ENCODE measurements at places on chromosomes 3 and 15.

- DNase-seq, result no peak
Observed at GRCh38 chr3:12991861-12992281, 81.4 kb downstream of the IQSEC1 start.

DNA sequence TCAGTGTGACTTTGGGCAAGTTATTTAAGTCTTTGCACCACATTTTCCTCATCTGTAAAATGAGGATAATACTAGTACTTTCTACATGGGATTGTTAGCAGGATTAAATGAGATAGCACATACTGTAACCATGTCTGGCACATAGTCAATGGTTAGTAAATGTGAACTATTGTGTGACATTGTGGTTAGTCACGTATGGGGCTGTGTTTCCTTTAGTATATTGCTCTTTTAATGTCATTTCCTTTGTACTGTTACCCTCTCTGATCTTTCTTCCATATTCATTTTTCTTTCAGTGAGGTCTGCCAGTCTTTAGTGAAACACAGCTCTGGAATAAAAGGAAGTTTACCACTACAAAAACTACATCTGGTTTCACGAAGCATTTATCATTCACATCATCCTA is 21.4 kb downstream of the OPA1 start:
- no peak for DNase-seq

GRCh38 chr3:60674870-60675269 is 576.4 kb downstream of the FHIT start:
- DNase-seq, result no peak

DNA sequence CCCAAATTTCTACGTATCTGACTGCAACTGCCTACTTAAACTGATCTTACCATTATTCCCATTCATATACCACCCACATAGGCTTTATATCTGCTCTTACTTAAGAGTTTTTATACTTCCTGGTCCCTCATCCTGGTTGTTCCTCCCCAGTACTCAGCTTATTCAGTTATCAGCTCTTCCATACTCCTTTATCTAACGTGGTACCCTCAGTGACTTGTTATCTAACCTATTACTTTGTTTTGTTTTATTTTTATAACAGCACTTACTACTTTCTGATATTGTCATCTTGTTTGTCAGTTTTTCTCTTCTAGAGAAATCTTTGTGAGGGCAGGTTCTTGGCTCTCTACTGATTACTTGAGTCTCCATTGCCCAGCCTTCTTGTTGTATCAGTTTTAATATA is 100.6 kb downstream of the ZNF609 start:
- DNase-seq, result no peak

DNA sequence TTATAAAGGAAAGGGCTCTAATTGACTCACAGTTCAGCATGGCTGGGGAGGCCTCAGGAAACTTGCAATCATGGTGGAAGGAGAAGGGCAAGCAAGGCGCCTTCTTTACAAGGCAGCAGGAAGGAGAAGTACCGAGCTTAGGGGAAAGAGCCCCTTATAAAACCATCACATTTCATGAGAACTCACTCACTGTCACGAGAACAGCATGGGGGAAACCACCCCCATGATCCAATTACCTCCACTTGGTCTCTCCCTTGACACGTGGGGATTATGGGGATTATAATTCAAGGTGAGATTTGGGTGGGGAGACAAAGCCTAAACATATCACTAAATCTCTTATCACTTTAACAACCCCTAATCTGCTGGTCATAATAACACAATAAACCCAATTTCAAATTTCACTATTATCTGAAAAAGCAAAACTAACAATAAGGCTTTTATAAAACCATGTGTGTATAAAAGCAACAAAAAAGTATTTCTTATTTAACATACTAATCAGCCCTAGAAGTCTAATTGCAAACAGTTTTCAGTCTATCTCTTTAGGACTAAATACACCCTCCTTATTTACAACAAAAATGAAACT is 43.2 kb downstream of the SCAPER start:
- no peak for DNase-seq

DNA sequence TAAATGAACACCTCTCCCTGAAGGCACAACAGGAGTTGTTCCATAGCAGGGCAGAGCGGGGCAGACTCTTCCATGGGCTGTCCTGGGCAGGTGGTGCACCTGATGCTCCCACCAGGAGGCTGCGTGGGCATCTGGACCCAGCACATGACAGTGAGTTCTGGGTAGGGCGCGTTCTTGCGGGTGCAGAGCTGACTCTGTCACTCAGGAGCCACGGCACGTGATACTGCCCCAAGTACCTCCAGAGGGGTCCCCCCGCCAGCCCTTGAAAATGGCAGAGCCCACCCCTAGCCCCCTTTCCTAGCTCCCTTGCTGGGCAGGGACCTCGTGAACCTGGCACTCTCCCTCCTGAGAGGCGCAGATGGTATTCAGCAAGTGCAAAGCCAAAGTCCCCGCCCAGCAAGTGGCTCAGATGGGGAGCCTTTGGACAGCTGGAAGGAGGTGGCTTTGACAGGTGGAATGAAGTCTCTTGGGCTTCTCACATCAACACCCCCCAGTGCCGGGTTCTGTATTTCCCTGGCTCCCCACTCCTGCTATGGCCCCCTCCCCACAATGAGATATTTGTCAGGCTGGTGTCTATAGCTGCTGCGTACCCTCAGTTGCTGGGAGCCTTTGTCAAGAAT is 172.1 kb downstream of the TBC1D2B start:
- no peak for DNase-seq

- no peak for DNase-seq
Observed at GRCh38 chr3:128515967-128516366, 23.0 kb upstream of the GATA2 start.

DNA sequence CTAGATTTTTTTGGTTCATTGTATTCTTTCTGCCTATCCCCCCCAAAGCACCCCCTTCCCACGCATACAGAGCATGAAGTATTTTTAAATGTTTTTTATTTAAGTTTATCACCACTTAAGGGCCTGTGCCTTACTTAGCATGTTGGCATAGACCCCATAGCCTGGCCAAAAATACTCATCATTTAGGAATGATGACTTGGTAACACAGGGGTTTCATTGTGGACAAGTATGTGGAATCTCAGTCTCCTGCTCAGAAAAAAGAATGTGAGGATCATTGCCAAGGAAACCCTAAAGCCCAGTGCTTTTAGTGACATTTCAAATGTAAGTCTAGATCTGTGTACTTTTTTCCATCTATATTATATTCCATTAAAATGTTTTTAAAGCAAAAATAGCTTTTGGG is 146.3 kb downstream of the ALCAM start:
- DNase-seq, result no peak

GRCh38 chr3:359672-360071 is 163.1 kb downstream of the CHL1 start:
- peak; percentile 72 for DNase-seq

DNA sequence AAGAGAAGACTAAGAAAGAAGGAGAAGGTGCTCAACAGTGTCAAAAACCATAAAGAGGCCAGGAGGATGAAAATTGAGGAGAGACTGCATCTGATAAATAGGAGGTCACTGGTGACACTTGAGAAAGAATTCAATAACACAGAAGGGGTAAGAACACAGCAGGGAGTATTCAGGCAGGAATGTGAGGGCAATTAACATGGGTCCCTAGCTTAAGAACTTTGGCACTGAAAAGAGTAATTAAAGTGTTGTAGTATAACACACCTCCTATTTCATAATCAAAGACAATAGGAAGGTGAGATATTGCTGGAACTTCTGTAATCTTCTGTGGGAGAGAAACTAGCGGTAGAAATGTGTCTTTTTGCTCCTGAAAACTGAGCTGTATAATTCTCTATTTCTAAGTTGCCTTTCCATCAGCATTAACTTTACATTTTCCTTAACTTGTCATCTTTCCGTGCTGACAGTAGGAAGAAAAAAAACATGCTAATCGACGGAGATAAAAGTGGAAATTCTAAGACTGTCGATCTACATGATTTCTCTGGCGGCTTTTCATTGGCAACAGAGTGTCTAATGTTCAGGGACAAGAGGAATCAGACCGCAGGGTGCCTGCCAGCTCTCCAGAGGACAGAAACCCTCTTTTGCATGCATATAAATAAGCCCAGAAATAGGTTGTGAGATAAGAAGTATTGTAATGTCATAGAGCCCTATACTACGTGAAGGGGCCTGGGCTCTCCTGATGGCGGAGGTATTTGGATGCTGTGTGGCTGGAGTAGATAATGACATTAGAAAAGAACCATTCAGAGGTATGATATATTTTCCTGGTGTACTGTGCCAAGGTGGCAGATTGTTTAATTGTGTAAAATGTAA is 147.9 kb upstream of the GAP43 start:
- DNase-seq, result no peak

DNA sequence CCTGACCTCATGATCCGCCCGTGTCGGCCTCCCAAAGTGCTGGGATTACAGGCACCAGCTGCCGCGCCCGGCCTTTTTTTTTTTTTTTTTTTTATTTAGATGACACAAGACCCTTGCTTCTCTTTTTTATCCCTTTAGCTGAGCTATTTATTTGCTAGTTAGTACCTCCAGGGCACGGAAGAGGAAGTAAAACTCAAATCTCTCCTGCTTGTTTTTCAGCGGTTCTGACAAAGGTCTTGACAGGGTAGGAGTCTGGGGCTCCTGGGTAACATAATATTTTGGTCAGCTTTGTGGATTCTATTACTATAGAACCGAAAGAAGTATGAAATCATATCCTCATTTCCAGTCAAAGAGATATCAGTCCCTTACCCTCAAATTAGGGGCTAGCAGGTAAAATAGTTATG is 44.0 kb upstream of the ETV5 start:
- DNase-seq, result no peak

DNA sequence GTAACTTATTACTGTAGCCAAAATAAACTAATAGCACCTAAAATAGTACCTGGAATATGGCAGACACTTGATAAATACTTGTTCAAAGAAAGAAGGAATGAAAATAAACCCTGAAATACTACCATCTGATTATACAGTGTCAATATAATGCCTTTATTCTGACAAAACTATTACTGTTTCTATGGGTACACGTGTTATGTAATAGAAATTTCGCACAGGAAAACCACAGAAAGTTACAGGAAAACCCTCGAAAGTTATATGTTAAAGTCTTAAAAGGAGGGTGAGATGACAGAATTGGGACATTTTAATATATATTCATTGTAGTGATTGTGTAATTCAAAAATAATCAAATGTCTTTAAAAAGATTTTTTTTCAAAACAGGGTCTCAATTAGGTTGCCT is 28.8 kb downstream of the ETFA start:
- no peak for DNase-seq

GRCh38 chr3:11495948-11496557 is 147.7 kb downstream of the VGLL4 start:
- DNase-seq, result peak; percentile 68

- no peak for DNase-seq
Observed at GRCh38 chr3:40381904-40382616, 4.9 kb upstream of the ENTPD3 start.

- no peak for DNase-seq
Observed at GRCh38 chr3:113275258-113275556, 63.9 kb downstream of the BOC start.

- DNase-seq, result no peak
Observed at GRCh38 chr3:45606003-45606402, 11.5 kb downstream of the LIMD1 start.

DNA sequence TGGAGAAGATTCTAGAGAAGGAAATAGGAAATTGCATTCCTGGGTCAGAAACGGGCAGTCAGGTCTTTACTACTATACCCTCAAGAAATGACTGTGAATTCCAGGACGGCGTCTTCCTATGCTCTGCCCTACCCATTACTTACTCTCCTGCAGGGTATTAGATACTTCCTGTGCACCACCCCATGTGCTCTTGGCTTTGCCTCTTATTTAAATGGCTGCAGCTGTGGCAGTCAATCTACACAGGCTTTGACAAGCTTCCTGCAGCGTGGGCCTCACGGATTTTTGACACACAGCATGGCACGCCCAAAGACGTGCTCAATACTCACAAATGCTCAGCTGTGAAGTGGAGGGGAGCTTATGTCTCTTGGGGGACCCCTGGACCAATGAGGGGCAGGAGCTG is 206.1 kb downstream of the SV2B start:
- no peak for DNase-seq

GRCh38 chr3:98884675-98885371 is 16.7 kb downstream of the DCBLD2 start:
- no peak for DNase-seq

DNA sequence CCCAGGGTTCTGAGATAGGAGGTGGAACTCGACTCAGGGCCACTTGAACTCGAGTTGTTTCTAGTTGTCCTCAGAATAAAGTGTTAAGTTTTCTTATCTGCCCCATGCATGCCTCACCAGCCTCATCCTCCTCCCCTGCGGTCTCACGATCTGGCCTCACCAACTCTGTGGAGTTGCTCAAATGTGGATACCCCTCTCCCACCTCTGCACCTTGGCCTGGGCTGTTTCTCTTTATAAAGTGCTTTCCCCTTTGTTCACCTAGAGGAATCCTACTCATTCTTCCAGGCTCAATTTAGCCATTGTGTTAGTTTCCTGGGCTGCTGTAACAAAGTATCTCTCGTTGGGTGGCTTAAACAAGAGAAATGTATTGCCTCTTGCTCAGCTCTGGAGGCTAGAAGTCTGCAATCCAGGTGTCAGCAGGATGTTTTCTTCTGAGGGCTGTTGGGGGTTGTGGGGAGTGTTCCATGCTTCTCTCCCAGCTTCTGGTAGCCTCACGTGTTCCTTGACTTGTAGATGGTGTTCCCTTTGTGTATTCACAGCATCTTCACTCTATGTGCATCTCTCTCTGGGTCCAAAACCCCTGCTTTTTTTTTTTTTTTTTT is 100.7 kb downstream of the MEX3B start:
- DNase-seq, result no peak

DNA sequence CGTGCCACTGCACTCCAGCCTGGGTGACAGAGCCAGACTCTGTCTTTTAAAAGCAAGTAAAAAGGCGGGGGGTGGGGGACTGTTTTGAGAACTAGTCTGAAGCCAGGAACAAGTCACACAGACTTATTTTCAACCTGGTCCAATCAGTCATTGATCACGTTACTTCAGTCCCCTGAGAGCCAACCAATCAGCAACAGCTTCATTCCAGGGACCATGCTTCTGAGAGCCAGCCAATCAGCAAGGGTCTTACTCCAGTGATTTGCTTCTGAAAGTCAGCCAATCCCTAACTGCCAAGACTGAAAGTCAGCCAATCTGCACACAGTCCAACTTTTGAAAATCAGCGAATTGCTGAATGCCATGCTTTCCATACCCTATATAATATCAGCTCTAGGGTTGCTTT is 48.6 kb upstream of the C15orf39 start:
- no peak for DNase-seq

DNA sequence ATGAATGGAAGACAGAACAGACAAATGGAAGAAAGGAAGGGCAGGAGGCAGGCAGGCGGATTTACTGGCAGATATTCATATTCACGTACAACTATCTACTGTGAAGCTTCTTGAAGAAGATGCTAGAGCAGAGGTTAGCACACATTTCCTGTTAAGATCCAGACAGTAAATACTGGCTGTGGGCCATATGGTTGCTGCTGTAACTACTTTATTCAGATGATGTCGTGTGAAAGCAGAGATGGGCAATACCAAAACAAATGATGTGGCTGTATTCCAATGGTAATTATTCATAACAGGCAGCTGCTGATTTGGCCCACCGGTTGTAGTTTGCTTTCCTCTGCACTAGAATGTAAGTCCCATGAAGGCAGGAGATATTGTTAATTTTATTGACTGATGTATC is 115.7 kb upstream of the PRTG start:
- no peak for DNase-seq
